ENCODE measurements at places on chromosomes 3 and 15. TPM values are rescaled to one million over a fixed set of nuclear protein-coding genes. Genes with fewer than 3 reads are reported as not detected.

The SUCLG2 gene
- total RNA-seq: 64.6 TPM

The FES gene
- total RNA-seq: 3.5 TPM

The ASB14 gene
- total RNA-seq: not detected

The GOLGA8S gene
- 0.63 TPM for total RNA-seq

The PEX5L gene
- total RNA-seq: not detected

The ENTPD3 gene
- total RNA-seq: not detected

The FBXW12 gene
- total RNA-seq: not detected

The GOLGA6L10 gene
- total RNA-seq: 3.8 TPM

The IMPG2 gene
- 1.1 TPM for total RNA-seq

DNA sequence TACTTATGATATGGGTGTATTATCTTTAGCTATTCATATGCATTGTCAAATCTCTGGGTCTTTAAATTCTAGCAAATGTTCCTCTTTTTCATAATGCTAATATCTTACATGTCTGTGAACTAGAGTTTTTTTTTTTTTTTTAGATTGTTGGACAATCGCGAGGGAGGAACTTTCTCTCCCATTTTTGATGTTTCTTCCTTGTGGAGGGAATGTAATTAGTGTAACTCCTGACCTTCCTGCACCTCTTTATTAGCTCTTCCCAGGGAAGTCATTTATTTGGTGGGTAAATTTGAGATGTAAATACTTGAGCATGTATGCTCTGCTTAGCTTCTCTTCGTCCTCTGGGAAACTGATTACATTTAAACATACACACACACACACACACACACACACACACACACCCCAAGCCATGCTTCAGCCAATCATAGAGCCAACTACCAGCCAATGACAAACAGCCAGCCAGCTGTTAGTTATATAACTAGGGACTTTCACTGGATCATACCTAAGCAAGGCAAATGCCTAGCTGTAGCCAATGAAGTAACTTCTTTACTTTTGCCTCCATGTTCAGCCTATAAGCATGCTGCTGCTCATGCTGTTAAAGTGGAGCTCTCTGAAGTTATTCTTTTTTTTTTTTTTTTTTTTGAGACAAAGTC lies 8.3 kb upstream of the USP8 start:
- H3K27ac ChIP-seq: no peak overlapping the region
- no peak for DNase-seq
- H3K27me3 ChIP-seq: no peaks in the 10 kb centered on the region
- H3K4me3 ChIP-seq: no peak overlapping the region

DNA sequence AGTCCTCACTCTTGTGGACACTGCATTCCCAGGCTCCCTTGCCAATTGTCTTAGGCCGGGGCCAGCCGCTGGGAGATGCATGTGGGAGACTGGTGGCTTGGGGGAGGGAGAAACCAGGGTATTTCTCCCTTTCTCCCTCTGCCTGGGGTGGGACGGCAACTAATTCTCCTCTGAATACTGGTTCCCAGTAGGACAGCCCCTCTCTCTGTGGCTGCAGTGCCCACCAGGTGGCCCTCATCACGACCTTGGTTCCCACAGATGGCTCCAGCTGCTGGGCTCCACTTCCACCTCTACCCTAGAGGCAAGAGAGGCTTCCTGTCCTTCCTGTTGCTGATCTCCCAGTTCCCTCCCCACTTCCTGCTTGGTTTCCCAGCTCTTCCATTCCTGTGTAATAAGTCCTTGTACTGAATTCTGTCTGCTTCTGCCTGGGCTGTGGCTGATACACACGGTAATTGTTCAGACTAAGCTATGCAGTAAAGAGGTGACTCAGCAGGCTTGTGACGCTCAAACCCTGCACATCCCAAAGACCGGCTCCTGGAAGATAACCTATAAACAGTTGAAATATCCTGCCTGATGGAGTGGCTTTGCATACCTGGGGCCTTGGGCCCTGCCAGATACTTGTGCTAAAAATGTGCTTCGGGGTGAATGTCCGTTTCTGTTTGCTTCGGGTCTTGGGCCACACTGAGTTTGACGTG lies 20.4 kb upstream of the COPG1 start:
- H3K36me3 ChIP-seq: no peaks in the 10 kb centered on the region
- H3K27me3 ChIP-seq: no peaks in the 10 kb centered on the region
- no peak overlapping the region for H3K4me3 ChIP-seq

DNA sequence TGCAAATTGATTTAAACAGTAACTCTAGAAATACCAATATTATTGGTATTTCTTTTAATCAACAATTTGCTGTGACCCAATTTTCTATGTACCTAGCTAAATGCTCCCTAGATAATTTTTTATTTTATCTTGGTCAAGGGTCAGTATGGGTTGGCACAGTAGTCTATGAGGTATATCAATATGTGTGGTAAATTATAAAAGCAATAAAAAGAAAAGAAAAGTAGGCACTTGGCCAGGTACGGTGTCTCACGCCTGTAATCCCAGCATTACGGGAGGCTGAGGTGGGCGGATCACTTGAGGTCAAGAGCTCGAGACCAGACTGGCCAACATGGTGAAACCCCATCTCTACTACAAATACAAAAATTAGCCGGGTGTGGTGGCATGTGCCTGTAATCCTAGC lies 34.0 kb upstream of the STIMATE start:
- H3K27ac ChIP-seq: no peak overlapping the region
- peaks cover 6% of the 10 kb centered on the region for H3K4me1 ChIP-seq
- no peak overlapping the region for H3K4me3 ChIP-seq
- no peaks in the 10 kb centered on the region for H3K27me3 ChIP-seq

- peaks cover 7% of the 10 kb centered on the region for H3K27me3 ChIP-seq
- DNase-seq: no peak
- no peak overlapping the region for H3K27ac ChIP-seq
- H3K4me3 ChIP-seq: no peak overlapping the region
- H3K4me1 ChIP-seq: no peaks in the 10 kb centered on the region
Observed at GRCh38 chr3:116442331-116443021, 2.8 kb downstream of the LSAMP start.

GRCh38 chr3:53161820-53162671 lies 1.0 kb downstream of the PRKCD start:
- peak; percentile 36 for DNase-seq
- H3K27ac ChIP-seq: peak overlapping the region; percentile 90
- H3K4me3 ChIP-seq: peak overlapping the region; percentile 81
- no peaks in the 10 kb centered on the region for H3K36me3 ChIP-seq
- peaks cover 32% of the 10 kb centered on the region for H3K4me1 ChIP-seq

DNA sequence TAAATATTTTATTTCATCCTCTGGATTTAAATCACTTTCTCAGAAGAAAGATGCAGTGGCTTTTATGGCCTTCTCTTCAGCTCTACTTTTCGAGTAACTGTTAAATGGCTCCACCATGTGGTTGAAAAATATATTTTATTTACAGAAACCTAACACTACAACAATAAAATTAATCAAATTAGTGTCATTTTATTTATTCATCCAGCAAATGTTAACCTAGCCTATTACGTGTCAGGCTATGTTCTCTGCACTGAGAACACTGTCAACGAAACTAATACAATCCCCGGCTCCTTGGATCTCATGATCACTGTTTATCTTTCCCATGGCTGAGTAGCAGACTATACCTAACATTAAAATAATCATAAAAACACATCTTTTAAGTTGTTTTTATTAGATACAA lies 148.0 kb upstream of the OSTN start:
- H3K4me1 ChIP-seq: no peaks in the 10 kb centered on the region
- DNase-seq: no peak
- no peaks in the 10 kb centered on the region for H3K36me3 ChIP-seq

GRCh38 chr15:59524331-59524731 lies 86.3 kb downstream of the FAM81A start:
- DNase-seq: peak; percentile 23
- peak overlapping the region; percentile 91 for H3K27ac ChIP-seq
- H3K4me3 ChIP-seq: peak overlapping the region; percentile 56

DNA sequence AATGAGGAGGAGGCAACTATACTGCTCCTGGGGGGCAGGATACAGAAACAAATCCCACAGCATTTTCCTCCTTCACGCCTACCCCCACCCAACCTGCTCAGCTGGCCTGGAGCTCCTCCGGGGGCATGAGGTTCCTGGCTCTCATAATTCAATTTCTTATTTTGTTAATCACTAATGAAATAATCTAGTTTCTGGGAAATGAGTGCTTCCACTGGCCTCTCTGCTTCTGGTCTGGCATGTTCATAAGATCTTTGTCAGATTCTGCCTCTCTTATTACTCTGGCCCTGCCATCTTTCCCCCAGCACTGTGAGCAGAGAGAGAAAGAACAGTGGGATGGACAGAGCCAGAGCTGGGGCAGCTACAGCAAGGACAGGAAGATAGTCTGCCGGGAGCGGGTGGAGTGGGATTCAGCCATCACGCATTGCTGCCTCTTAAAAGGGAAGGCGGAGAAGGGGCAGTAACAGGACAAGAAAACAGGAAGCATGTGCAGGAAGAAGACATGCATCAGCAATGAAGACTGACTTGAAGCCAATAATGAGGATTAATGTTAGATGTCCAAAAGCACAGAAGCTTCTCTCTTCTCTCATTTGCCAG lies 13.6 kb downstream of the RPAP1 start:
- no peak overlapping the region for H3K27ac ChIP-seq
- H3K36me3 ChIP-seq: no peaks in the 10 kb centered on the region
- H3K4me3 ChIP-seq: no peak overlapping the region
- H3K27me3 ChIP-seq: no peaks in the 10 kb centered on the region
- no peaks in the 10 kb centered on the region for H3K4me1 ChIP-seq

DNA sequence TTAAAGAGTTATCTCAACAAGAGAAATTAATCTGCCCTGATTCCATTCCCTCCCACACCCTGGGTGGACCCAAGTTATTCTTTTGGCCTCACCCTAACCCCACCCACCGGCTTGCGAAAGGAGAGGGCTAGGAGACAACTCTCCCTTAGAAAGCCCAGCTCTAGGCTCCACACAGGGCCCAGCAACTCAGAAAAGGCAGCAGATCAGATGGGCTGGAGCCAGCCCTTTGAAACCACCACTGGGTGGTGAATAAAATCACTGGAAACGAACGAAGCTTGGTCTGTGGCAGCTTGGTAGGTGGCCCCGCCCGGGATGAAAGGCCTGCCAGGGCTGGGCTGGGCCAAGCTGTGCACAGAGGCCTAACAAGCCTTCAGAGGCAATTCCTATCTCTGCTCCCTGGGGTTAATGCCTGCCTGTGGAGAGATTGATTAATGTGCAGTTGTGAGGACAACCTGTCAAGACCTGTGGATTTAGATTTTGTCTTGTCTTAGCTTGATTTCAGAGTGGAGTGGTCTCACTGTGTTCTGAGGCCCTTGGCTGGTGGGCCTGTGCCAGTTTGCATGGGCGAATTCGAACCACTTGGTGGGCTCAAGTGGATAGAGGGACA lies 38.8 kb downstream of the BHLHE40 start:
- H3K27me3 ChIP-seq: peaks cover 3% of the 10 kb centered on the region
- no peaks in the 10 kb centered on the region for H3K36me3 ChIP-seq
- H3K4me1 ChIP-seq: peaks cover 17% of the 10 kb centered on the region
- no peak for DNase-seq

DNA sequence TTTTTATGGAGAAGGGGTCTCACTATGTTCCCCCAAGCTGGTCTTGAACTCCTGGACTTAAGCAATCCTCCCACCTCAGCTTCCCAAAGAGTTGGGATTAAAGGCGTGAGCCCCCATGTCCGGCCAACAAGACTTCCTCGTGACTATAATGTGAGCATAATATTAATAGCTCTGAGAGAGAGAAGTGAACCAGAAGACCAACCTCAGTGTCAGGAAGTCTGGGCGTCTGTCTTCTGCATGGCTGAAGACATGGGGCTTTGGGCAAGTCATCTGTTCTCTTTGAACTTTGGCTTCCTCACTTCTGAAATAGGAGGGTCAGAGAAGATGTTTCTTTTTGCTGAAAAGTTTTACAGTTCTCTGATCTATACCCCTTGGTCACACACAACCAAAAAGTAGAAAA lies 92.1 kb downstream of the SLC49A4 start:
- peaks cover 26% of the 10 kb centered on the region for H3K4me1 ChIP-seq
- no peaks in the 10 kb centered on the region for H3K27me3 ChIP-seq
- no peak overlapping the region for H3K4me3 ChIP-seq
- peaks cover 9% of the 10 kb centered on the region for H3K36me3 ChIP-seq

DNA sequence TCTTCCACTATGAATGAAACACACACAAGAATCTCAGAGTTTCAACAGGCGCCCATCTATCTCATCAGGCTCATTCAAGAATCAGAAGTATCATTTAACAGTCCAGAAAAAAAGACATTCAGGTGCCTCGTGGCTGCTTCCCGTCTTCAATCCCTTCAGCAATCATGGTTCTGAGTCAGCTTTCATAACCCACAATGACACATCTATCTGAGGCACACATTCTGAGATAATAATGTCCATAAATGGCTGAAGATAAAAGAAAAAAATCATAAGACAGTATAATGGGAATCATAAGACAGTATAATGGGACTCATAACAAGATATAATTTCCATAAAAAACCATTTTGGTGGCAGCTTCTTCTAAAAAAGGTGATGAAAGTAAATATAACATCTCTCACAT lies 52.4 kb downstream of the TNIK start:
- H3K4me3 ChIP-seq: no peak overlapping the region
- H3K27ac ChIP-seq: no peak overlapping the region
- peaks cover 25% of the 10 kb centered on the region for H3K4me1 ChIP-seq

DNA sequence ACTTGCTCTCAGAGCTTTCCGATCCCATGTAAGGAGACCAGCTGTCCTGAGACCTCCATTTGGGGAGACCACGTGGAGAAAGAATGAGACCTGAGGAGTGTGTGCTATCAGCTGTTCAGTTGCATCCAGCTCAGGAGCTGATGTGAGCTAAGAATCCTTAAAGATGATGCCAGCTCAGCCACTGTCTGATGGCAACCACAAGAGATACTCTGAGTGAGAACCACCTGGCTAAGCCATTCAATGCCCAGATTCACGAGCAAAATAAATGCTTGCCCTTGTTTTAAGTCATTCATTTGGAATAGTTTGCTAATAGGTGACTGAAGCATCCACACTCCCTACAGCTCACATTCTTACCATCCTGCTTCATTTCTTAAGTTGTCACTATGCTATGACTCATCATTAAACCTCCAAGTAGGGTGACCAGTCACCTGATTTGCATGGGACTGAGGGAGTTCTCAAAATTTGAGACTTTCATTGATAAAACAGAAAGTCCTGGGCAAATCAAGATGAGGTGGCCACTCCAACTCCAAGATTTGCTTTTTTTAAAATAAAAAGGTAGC lies 56.4 kb downstream of the SPTSSB start:
- H3K4me1 ChIP-seq: peaks cover 42% of the 10 kb centered on the region
- no peaks in the 10 kb centered on the region for H3K27me3 ChIP-seq
- no peak overlapping the region for H3K4me3 ChIP-seq
- H3K27ac ChIP-seq: no peak overlapping the region
- no peak for DNase-seq

DNA sequence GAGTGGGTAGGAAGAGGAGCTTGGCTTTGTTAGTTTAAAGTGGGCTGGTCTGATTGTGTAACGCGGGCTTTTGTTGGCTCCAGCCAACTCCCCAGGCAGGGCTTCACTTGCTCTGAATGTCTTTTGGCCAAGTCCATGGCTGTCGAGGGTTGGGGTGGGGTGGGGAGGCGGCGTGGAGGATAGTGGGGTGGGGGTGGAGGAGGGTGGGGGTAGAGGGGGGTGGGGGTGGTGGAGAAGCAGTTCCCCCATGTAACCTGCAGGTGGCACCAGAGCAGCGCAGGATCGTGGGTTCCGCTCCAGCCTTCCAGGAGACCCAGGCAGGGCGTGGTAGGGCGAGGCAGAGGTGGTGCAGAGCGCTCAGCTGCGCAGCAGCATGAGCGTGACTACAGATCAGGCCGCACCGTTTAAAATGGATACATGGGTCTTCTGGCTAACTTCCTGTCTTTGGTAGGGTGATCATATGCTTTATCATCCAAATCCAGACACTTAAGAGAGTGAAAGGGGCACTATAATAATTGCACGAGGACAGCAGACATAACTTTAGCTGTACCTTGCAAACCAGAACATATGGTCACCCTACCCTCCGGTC lies 28.3 kb downstream of the GOLGA6A start:
- peaks cover 5% of the 10 kb centered on the region for H3K36me3 ChIP-seq
- H3K27ac ChIP-seq: no peak overlapping the region
- peak; percentile 58 for DNase-seq
- H3K4me3 ChIP-seq: no peak overlapping the region
